AML-193 (cell line): ENCODE measurements at places on chromosomes 5 and 9.
A peak's percentile ranks its signal among the peaks of the same experiment; 100 is the strongest.

DNA sequence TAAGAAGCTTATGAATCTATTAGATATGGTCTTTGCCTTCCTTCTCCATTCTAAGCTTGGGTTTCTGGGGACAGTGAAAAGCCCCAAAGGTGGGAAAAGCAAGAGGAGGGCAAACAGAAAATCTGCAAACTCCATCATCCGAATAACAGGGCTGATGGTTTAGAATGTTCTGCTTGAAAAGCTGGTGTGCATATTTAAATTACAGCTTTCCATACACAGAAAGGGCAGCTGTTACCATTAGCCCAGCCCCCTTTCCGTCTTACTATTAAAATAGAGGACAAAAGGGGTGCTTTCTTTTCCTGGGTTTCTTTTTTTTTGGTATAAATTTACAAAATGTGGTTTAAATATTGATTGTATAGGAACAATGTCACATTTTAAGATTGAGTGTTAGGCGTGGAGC, 22.0 kb downstream of the INSYN2B start:
- DNase-seq, result no peak

GRCh38 chr5:133121080-133121479, 69.3 kb downstream of the HSPA4 start:
- DNase-seq, result no peak

DNA sequence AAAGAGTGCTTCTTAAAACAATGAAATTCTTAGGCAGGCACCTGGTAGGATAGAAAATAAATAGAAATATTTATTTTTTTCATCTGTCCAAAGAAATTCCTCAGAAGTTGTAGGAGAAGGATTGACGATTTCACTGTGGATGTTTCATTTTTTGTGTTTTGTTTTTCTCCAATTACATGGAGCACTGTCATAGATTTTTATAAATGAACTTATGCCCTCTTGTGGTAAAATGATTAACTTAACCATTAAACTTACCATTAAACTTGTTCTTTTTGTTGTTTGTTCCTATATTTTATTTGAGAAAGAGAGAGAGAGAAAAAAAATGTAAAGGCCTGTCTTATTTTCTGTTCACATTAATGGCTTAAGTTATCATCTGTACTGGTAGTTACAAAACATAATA, 339.2 kb downstream of the PRR16 start:
- peak; percentile 29 for DNase-seq

- DNase-seq, result no peak
These were observed 134.1 kb upstream of the IFNE start for GRCh38 chr9:21616082-21616778.

GRCh38 chr9:19441730-19442129, 32.9 kb downstream of the ACER2 start:
- no peak for DNase-seq

DNA sequence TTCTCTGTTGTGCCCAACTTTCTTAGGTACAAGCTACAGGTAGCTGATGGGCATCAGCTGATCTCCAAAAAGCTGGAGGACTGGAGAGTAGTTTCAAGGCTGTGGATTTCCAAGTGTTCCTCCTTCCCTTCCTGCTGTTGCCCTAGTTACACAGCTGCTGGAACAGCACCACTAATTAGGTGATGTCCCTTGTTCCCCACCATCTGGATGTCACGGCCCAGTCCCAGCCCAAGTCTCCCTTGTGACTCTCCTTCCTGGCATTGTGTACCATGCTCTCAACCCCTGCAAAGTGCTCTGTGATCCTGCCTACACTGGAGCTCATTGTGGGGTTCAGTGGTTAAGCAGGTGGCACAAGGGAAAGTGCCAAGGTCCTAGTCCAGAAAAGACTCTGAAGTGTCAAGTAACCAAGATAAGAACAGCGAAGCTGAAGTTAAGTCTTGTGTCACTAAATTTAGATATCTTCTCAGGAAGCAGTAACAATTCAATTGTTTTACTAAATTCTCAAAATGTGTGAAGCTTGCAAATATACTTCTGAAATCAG, 604.5 kb downstream of the ISL1 start:
- no peak for DNase-seq

GRCh38 chr5:78992146-78992545, 7.0 kb upstream of the ARSB start:
- DNase-seq, result peak; percentile 27

DNA sequence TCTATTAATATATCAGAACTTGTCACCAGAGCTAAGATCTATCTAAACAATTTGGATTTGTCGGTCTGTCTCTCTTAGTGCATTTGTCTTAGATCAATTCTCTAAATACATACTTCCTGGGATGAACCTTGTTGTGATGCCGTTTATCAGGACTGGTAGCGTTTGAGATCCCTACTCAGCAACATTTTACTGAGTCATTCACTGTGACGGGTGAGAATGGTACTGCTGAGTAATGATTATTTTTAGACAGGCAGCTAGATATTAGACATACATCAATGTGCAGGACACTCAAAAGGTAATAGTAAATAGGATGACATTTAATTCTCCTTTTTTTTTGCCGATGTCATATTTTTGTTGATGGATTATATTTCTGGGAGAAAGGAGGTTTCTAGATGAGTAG, 209.0 kb downstream of the CSNK1G3 start:
- DNase-seq, result no peak

DNA sequence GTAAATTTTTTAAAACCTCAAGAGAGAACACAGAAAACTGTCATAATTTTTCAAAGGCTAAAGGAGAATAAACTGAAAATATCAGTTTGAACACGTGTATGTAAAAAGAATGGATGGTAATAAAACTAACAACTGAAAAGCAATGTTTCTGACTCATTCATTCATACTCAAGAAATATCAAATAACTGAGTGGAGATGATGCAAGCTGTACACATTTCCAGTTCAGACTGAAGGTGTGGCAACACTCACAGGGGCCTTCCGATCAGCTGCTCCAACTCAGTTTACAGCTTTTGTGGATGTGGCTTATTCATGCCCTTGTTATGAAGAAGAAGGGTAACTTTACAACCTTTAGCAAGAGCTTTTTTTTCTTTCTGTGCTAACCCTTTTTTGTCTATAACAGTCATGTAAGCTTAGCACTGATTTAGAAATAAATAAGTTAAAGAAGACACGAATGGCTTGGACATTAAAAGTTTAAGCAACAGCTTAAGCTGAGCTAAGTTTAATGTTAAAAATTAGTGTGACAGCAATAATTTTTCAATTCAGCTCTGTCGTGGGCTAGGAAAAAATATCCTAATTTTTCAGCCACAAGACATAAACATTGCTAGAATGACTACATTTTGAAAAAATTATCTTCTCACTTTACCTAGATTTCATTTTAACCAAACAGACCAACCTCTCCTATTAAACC, 453.5 kb downstream of the RAB3C start:
- peak; percentile 76 for DNase-seq

GRCh38 chr5:104128348-104128747, 565.8 kb upstream of the NUDT12 start:
- DNase-seq, result no peak

DNA sequence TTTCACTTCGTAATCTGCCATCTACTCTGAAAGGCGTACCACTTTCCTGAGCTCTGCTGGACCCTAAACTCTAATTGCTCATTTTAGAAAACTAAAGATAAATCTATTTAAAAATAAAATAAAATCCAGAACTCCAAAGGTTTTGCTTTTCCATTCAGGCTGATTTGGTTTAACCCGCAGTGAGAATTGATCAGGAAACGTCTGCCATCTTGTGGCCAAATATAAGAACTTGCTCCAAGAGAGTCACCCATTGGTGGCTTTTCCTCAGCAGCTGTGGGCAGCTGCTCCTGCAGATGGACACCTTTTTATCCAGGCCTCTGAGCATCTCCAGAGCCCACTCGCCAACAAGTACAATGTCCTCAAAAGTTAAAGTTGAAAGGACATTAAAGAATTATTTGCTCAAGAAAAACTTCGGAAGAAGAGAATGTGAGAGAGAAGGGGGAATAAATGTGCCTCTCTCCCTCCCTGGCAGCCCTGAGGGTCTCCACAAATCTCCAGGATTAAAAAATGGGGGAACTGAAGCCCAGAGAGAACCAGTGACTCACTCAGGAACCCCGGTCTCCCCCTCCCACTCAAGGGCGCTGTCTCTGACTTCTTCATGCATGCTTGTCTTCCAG, 4.1 kb downstream of the SAXO1 start:
- DNase-seq, result peak; percentile 40
